ENCODE measurements at places on chromosomes 3 and 15.

GRCh38 chr3:8503871-8504610, 2.4 kb downstream of the LMCD1 start:
- no peak for DNase-seq

- DNase-seq: no peak
These were observed 22.3 kb upstream of the LMOD3 start for GRCh38 chr3:69144631-69145245.

- no peak for DNase-seq
These were observed 232.8 kb upstream of the NR2F2 start for GRCh38 chr15:96097661-96098060.

- DNase-seq: no peak
These were observed 48.3 kb downstream of the DHX36 start for GRCh38 chr3:154275965-154276364.

GRCh38 chr3:97940034-97940433, 32.2 kb downstream of the RIOX2 start:
- no peak for DNase-seq

GRCh38 chr3:109070211-109070610, 47.7 kb downstream of the MORC1 start:
- no peak for DNase-seq

GRCh38 chr3:38648024-38648658, 1.3 kb downstream of the SCN5A start:
- DNase-seq: no peak

GRCh38 chr3:69767571-69767970, 28.3 kb downstream of the MITF start:
- peak; percentile 87 for DNase-seq

DNA sequence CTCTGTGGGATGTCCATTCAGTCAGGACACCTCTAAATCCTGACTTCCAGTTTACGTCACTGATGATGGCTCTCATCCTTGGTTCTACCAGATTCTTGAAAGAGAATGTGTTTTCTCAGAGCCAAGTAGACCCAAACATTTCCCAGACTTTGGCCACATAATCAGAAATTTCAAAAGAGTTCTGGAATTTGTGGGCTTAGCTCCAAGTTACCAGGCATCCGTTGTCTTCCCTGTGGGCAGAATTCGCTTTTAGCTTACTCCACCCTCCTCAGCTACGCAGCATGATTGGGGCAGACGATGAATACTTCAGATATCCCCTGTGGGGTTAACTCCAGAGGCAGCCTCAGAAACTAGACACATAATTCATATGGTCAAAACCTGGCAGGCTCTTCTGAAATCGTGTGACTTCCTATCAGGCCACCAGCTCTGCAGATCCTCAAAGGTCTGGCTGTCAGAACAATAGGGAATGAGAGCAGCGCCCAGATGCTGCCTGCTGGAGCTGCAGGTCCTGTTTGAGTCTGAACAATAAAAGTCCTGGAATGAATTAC, 30.6 kb downstream of the CRTC3 start:
- no peak for DNase-seq

DNA sequence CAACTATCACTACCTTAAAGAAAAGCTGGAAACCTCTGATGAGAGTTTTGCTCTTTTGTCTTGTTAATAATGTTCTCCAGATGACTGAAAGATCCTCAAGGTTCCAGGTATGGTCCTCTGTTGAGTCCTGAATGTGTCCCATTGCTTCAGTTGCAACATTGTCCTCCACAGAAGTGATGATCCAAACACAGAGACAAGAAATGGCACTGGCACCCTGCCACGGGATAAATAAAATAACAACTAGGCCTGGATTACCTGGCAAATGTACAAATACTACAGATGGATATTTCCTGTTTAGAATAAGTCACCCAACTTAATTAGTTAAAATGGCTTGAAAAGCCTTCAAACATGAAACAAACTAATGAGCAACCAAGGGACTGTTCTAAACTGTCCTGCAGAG, 58.3 kb downstream of the EIF3J start:
- no peak for DNase-seq

- DNase-seq: no peak
These were observed 1.1 kb downstream of the STAC start for GRCh38 chr3:36381311-36381956.

Measured in putamen (tissue), 1 donor.